Pons (tissue), 1 donor: ENCODE measurements at places on chromosomes 16 and 17.
A peak's percentile ranks its signal among the peaks of the same experiment; 100 is the strongest.

DNA sequence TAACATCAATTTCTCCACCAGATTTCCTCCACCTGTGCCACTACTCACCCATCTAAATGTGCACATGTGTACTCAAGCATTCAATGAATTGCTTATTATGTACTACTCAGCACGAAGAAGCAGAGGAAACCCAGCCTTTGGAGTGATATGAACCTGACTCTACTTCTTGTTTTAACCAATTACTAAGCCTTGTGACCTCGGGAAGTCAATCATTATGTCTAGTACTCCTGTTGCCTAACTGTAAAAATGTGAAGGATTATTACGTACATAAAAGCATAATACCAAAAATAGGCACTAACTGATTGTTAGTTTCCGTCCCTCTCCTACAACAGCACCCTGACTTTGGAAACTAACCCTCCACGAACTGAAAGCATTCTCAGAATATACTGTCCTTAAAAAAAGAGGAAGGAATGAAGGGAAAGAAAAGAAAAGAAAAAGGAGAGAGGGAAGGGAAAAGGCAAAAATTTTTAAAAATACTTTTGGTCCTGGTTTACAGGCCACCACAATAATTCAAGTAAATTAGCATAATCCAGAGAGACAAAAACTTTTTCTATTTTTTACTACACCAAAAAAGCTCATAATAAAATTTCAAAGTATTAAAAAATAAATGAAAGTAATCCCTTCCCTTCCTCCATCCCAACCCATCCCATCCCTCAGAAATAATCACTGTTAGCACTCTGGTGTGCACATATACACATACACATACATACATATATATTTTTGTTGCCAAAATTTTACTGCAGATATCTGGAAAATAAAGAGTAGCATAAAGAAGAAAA is 53.6 kb downstream of the KANSL1 start:
- DNase-seq: no peak

- no peak for DNase-seq
Observed at GRCh38 chr17:74394977-74395376, 27.7 kb downstream of the GPR142 start.

- no peak for DNase-seq
Observed at GRCh38 chr17:58808609-58809563, 53.2 kb downstream of the PPM1E start.

DNA sequence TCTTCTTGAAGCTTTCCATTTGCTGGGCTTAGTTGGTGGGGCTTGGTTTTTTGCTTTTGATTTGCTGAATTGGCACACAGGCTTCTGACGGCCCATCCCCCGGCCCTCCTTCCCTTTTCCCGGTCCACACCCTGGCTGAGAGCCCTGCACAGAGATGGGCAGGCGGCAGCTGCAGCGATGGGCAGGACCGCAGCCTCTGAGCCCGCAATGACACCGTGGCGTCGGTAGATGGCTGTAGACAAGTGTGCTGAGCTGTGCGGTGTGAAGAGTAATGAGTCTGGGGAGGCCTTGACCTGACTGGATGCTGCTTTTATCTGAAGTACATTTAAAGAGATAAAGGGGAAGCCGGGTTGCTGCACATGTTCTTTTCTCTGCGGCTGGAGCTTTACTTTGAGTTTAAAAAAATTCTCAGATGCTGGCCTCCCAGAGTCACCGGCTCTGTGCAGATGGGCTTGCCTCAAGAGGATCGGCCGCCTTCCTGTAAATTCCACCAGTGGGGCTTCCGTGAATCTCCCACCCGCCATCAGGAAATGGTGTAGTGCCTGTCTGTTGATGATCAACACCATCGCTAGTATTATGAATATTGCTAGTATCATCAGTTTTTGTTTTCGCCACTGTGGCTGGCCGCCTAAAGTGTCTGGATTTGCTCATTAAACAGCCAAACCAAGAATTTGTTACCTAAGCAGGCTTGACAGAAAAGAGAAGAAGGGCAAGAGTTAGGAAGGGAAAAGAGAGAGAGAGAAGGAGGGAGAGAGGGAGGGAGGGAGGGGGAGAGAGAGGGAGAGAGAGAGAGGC is 245.6 kb upstream of the RBFOX1 start:
- DNase-seq: peak; percentile 37

DNA sequence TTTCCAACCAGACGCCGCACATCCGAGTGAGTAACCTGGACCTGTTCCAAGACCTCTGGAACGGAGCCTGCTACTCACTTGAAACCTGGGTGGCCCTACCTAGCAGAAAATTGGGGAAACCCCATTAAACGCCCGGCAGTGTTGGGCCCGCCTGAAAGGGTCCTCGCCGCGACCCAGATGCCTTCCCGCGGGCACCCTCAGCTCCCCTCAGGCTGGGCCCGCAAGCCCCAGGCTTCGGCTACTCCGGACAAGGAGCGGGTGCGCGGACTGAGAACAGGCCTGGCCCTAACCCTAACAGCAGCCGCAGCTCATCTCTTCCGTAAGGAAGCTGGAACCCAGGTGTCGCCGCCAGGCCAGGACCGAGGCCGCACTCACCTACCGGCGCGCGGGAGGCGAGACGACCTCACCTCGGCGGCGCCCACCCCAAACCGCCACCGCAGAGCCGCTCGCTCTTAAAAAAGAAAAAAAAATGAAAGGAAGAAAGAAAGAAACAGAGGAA is 344 bp downstream of the PSME3IP1 start:
- no peak for DNase-seq

DNA sequence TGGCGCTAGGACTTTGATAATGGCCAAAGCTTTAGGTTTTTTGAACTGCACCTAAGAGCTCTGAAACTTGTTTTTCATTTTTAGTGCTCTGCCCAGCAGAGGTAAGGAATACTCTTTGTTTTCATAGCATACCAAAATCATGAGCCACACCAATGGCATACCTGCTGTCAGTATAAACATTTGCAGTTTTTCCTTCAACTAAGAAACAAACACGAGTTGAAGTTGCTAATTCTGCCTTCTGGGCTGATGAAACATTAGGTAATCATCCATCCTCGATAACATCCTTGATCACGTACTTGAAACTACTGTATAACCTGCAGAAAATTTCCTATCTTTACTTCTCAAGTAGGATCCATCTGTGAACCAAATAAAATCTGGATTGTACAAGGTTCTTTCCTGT is 20.6 kb upstream of the B4GALNT2 start:
- no peak for DNase-seq

GRCh38 chr16:81651758-81652718 is 127.1 kb upstream of the PLCG2 start:
- no peak for DNase-seq

DNA sequence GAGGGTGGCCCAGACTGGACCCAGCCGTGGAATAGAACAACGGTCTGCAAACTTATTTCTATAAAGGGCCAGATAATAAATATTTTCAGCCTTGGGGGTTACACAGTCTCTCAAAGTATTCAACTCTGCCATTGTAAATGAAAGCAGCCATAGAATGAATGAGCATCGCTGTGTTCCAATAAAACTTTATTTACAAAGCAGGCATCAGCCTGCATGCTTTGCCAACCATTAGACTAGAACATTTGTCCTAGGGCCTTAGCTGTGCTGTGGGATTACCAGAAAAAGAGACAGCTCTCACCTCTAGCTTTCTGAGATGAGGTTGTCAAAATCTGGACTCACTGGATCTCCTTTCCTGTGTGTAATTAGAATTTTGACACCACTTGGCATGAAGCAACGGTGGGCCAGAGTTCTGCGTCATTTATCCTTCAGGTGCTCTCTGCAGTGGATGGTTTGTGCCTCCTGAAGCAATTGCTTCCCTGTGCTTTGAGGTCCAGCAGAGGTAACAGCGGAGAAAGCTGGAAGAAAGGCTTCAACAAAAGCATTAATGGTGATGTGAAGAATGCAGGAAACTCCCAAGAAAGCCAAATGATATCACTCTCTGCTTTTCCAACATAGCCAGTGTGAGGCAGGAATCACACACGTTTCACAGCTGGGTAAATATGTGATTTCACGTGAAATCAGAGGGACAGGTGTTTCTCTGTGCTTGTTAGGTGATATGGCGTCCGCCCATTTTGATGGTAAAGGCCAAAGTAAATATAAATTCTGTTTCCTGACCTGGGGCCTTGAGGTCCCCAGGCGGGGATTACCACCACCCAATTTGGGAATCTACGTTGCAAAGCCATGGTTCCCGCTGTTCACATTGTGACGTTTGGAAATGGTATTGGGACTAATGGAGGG is 148.4 kb downstream of the PITPNC1 start:
- DNase-seq: no peak

GRCh38 chr16:2527071-2527783 is 4.0 kb downstream of the CEMP1 start:
- no peak for DNase-seq
